ENCODE measurements at places on chromosomes 3 and 15.

GRCh38 chr3:186102687-186103086 lies 6.2 kb downstream of the ETV5 start:
- no peak for DNase-seq

GRCh38 chr15:67501836-67502461 lies 19.0 kb upstream of the C15orf61 start:
- no peak for DNase-seq

DNA sequence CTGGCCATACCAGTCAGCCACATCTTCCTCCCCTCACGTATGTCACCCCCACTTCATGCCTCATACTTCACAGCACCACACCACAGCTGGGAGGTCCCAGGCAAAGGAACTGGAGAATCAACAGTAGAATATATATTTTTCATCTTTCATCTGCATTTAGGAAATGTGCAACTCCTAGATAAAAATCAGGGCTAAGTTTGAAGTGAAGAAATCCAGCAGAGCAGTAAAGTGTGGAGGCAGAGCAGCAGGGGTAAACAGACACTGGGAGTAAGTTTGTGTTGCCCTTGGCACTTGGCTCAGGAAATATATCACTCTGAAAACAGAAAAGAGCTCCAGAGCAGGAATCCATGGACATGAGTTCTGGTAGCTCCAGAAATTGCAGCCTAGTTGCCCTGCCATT lies 2.8 kb upstream of the HERC1 start:
- DNase-seq, result no peak

GRCh38 chr3:183182732-183183610 lies 20.4 kb upstream of the LAMP3 start:
- DNase-seq, result no peak

DNA sequence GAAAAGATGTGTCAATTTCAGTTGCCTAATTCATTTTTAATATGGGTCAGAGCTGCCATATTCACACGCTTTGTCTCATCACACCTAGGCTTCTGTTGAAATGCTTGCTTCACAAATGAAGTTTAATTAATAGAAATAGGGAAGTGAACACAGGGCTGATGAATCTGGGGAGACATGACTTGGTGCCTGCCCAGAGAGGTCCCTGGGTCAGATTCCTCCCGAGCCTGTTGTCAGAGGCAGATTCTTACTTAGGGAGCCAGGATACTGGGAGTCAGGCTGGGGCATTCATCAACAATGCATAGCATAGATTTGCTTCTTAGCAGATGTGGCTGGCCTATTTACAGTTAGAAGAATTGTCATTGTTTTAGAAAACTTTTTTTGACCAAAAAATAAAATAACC lies 90.6 kb downstream of the CACNA1D start:
- DNase-seq, result no peak

- no peak for DNase-seq
Measured at GRCh38 chr3:190534986-190535385, 21.1 kb downstream of the IL1RAP start.

DNA sequence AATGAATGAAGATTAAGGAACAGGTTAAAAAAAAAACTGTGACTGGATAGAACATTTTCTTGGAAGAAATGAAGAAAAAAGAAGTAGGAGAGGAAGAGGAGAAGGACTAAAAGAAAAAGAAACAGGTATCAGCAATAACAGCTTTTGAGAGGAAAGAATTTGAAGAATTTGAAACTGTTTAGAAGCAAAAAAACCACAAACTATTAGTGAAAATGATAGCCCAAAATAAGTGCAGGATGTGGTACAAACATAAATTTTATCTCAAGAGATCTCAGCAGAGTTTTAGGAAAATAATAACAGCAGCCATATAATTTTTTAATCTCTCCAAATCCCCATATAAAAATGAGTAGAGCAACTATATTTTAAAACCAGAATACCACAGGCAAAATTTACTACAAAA lies 8.8 kb upstream of the A4GNT start:
- DNase-seq, result no peak

DNA sequence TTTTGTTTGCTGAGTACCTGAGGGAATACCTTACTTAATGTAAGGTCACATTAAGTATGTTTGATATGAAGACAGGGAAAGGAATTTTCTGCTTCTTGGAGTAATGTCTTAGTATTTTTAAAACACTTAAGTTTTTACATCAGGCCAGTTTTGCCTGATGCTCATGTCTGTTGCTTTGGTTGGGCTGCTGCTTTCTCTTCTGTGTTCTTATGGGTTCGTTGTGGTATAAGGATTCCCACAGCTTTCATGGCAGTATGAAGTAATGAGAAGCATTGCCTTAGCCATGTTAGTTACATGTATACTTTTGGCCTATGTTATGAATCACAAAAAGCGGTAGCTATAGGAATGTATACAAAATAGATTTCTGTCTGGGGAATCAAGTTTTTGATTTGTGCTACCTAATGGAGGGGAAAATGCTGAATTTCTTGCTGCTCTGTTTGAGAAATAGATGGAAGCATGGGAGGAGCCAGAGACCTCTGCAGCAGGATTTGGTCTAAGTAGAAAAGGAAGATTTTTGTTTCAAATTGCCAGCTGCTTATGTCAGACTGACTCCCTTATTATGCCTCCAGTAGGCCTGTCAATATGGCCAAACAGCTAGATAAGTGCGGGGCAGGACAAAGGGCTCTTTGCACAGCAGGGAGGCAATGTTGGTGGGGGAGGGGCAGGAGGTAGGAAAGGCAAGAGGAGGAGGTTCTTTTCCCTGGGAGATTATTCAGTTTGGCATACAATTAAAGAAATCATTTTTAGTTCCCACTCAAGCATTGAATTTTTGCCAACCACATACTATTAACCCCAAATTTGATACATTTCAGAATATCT lies 5.2 kb downstream of the SETD5 start:
- peak; percentile 49 for DNase-seq

DNA sequence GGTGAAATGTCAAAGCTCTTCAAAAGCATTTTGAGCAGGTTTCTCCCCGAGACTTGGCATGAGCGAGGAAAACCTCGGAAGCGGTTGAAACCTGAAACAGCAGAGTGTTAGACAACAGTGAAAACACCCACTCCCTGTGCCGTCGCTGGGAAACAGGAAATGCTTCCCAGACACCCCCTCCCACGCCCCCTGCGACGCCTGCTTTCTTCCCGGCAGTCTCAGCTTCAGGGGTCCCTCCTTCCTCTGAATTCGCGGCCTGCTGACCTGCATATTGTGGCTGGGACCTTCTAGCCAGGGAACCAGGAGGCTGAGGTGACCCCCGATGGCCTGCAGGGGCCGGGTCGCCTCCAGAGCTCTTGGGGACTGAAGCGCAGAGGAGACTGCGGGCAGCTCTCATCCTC lies 250.6 kb upstream of the LYSMD4 start:
- no peak for DNase-seq

GRCh38 chr15:29162411-29162810 lies 107.2 kb downstream of the NSMCE3 start:
- no peak for DNase-seq

DNA sequence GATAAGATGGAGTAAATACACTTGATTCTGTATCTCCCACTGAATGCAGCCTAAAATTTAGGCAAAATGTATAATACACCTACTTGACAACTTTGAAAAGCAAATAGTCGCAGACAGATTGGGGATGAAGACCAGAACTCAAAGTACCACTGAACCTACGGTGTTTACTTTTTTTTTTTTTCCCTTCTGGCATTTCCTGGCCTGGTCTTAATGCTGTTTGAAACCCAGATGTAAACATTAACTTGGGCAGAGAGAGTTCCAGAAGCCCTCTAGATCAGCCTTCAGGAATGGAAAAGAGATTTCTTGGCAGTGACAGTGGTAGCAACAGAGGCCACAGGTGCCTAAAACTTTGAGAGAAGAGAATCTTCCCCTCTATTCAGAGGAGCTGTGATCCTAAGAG lies 27.8 kb downstream of the ALPK3 start:
- no peak for DNase-seq

GRCh38 chr3:94787734-94788270 lies 724.9 kb downstream of the NSUN3 start:
- DNase-seq, result no peak

- no peak for DNase-seq
Measured at GRCh38 chr15:25242957-25243799, 195.6 kb downstream of the UBE3A start.

- no peak for DNase-seq
Measured at GRCh38 chr3:123678108-123678511, 93.3 kb upstream of the HACD2 start.

Data from SJSA1 (cell line).